ENCODE measurements at places on chromosomes 4 and X.

DNA sequence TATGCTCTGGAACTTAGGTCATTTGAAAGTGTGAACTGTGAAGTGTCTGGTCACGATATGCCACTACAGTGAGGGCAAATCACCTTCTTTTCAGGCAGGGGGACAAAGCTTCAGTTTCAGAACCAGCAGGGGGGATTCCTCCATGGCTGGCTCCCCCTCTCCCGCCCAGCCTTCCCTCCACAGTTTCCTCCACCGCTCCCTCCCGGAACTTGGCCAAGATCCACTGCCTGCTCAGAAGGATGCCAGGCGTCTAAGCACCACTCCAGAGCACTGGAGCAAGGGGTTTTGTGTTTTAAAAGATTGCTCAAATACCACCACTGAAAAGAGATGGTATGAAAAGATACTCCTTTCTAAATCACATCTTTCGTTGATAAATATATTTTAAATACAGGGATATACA, 126.9 kb downstream of the ELOVL6 start:
- no peak for DNase-seq

DNA sequence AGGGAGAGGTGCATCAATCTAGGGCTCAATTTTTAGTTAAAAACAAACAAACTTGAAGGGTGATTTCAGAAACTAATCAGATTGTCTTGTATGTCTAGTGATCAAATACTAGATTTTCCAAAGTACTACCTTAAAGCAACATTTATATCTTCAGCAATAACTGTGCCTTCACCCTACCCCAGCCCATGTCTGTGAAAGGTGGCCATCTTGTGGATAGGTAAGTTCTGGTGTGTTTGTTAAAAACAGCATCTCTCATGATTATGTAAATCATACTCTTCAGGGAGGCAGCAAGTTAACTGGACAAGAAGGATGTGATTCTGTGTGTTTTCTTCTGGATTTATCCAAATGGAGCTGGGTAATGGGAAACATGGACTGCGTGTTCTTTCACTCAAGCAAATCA, 81.4 kb upstream of the ACSL1 start:
- DNase-seq, result no peak

- DNase-seq, result no peak
These were observed 34.1 kb upstream of the PHEX start for GRCh38 chrX:21998037-21998436.

DNA sequence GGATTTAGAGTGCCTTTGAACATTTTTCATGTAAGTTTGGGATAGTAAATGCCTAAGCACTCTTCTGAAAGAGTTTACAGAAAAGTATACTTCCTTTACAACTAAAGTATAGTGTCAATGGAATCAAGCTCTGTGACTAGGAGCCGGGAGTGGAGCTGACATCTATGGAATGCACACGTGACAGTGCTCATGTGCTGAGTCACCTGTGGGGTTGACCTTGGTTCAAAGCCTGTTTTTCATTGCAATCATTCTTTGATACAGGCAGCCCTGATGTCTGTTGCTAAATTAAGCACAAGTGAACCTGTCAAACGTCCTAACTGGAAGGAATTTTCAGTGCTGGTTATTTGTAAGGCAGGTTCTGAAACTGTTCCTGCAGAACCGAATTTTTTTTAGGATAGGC, 82.5 kb downstream of the GPAT3 start:
- no peak for DNase-seq

- no peak for DNase-seq
These were observed 1.8 kb upstream of the RENBP start for GRCh38 chrX:153945956-153946943.

DNA sequence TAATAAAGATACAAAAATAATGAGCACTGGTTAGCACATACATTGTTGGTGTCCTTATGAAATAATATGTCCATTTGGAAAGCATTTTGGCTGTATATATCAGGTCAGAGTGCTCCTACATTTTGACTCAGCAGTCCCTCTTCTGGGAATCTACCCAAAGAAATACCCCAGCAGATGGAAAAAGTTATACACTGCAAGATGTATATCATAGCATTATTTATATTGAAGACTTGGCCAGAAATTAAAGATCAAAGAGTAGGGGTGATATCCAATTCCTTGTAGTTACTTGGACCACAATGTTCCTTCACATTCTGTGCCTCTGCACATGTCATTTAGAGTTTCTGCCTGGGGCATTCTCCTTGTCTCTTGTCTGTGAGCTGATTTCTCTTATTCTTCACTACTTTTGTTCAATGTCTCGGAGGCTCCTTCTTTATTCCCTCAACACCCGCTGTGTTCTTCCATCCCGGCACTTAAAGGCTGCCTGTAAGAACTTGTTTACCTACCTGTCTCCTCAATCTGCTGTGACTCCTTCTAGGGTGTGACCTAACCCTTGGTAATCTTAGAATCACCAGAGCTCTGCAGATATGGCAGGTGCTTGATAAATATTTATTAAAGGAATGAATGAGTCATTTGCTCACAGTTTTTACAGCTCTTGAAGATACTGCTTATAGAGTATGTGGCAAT, 3.1 kb upstream of the TSPAN5 start:
- DNase-seq, result no peak

DNA sequence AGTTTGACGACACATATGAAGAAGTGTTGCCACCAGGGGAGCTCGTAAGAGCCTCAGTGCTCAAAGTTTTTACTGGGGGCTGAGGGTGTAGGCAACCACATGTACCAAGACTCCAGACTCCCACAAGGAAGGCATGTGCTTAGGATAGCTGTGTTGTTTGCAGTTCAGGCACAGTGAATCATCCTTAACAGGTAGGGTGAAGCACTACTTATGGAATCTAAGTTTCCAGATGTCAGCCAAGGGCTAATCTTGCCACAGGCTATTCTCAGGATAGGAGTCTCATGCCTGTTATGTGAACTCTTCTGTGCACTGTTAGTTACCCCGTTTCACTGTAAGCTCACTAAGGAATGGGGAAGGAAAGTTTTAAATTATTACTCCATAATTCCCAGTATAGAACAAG, 202.6 kb downstream of the TMA16 start:
- DNase-seq, result no peak

DNA sequence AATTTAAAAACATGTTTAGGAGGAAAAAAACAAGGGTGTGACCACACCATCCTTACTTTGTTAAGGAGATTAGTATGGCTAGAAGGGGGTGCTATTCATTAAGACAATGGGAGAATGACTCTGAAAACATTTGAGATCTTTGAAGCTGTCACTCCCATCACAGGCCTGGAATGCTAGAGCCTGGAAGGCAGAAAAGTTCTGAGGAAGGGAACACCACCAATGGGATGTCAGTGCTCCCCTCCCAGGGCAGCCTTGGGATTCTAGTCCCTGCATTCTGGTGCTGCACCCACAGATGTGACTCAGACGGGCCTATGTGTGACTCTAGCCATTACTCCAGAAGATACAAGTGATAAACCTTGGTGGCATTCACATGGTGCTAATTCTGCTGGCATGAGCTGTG, 162.2 kb upstream of the ANXA10 start:
- DNase-seq, result no peak

GRCh38 chrX:51795136-51795535, 51.9 kb downstream of the GSPT2 start:
- no peak for DNase-seq

DNA sequence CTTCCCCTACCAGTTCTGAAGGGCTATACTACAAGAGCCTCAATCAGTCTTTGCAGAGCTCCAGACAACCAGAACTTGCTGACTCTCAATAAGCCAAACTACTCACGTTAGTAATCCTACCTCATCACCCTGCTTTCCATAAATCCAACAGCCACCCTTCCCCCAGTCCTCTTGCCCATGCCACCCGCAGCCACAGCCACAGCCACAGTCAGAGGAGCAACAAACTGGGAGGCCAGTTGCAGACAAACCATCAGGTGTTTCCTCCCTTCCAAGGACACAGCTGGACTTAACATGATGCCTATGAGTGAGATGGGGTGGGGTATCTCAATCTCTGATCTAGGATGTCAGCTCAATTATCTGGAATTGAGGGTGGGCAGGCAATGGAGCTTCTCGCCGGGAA, 1.0 kb downstream of the GABRA3 start:
- no peak for DNase-seq

DNA sequence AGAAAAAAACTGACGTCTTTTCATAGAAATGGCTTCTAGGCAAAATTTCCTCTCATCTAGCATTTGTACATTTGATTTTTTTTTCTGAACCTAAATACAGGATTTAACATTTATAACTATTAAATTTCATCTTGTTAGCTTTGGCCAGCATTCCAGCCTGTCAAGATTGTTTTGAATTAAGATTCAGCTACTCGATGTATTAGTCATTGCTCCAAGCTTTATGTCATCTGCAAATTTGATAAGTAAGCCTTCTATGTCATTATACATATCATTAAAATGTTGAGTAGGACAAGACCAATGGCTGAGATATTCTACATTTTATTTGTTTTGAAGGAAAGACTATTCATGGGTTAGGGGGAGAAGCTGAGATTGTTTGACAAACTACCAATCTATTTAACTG, 46.7 kb downstream of the DDX53 start:
- no peak for DNase-seq

GRCh38 chrX:136159611-136160025, 12.3 kb downstream of the FHL1 start:
- no peak for DNase-seq

DNA sequence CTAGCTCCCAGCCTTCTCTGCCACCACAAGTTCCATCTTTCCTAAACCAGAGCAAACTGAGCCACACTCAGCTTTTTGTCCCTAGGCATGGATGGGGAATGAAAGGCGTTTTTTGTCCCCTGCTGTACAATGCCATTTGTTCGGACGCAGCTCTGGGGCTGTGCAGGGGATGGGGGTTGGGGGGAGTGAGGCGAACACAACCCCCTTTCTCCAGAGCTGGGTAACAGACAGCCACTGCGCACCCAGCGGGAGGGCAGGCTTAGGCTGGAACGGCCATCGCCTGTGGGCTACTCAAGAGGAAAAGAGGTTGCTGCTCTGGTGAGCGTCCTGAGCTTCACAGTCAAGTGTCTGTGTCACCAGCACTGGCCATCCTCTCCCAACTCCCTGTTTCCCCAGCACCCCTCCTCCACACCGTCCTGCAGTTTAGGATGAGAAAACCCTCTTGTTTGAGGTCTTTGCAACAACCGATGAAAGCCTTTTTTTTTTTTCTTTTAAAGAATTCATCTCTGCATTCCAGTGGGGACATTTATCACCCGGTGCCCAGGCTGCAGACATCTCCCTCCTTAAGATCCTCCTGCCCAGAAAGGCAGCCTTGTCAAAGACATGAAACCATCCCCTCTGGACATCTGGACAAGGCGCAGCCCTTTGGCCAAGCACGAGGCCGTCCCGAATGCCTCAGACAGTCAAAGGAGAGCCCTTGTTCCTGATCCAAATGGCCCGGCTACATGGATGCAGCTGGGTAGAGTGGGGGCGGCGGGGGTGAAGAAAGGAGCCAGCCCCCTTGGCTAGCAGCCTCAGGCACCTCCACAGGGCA, 419.6 kb downstream of the BCOR start:
- no peak for DNase-seq

DNA sequence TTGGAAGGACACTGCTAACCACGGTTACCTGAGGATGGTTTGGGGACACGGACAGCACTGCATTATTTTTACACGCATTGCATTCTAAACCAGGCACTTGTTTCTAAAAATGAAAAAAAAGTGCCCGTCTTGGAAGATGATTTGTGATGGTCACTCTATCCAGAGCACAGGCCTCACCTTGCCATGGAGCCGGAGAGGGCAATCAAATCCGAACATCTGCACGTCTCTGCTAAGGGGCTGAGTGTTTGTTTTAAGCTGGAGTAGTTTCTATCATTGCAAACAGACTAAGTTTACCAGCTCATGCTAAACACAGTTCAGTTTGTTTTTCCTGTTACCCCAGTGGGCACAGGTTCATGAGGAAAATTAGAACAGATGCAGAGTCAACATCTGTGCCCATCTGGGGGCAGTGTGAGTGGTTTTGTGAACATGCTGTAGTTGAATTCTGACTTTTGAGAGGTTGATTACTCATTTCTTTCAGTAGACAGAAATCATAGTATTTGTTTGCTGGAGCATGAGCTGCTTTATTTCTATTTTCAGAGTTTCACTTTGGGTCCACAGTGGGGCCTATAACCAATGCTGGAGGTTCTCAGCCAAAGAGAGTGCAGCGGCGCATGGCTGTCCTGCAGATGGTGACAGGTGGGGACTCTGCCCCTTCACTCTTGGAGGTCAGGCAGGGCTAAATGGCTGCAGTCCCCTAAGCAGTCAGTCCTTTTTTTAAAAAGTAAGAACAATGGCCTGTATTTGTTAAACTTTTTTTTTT, 65.4 kb upstream of the ENPP6 start:
- DNase-seq, result peak; percentile 45

DNA sequence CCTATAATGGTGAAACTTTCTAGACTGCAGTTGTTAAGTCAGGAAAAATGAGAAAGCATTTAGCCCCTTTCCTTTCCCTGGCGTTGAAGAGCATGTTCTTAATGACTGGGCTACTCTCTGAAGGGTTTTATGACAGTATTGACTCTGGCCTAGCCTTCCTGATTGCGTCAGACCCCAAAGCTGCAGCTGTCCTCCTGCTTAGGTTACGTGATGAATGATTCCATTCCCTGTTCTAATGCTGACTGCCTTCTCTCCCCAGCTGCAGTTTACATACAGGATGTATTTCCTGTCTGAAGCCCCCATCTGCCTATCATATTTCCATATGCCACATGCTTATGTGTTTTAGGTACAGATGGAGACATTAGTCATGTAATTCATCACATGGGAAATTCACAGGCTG, 105.8 kb upstream of the EGFL6 start:
- DNase-seq, result peak; percentile 76

DNA sequence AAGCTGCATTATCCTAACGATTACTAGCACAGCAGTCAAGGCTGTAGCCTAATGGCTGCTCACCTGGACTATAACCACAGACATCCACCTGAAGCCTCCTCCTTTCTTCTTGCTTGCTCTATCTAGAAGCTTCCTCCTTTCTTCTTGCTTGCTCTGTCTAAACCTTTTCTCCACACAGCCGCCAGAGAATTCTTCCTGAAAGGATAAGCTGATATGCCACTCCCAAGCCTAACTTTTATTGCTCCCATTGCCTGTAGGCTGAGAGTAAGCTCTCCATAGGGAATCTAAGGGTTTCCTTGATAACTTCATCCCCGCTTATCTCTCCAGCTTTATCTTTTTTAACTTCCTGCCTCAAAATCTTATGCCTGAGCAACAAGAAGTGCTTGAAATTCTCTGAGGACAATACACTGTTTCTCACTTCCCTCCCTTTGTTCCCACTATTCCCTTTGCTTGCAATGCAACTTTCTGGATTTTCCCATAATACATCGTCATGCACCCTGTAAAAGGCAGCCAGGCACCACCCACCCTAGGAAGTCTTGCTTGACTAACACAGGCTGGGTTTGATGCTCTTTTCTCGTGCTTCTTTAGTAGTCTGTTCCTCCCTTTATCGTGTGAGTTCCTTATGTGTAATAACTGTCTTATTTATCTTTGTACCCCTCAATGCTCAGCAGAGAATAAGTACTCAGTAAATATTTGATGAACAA, 1.4 kb upstream of the LRIT3 start:
- no peak for DNase-seq

GRCh38 chr4:151688003-151688784, 72.6 kb downstream of the GATB start:
- no peak for DNase-seq

- DNase-seq, result peak; percentile 18
These were observed at the start of gene GPRASP3 for GRCh38 chrX:102720237-102721168. Gene GPRASP3, plus strand, starts transcription at chrX:102720743. Its CDS starts 28,253 bp downstream, at chrX:102748996.

GRCh38 chrX:74346088-74346487, 42.1 kb downstream of the ZCCHC13 start:
- DNase-seq, result no peak
